NCI-H1048 (cell line): ENCODE measurements at places on chromosomes 12 and 14.

GRCh38 chr14:53032838-53033390 is 82.1 kb upstream of the FERMT2 start:
- DNase-seq, result no peak

- DNase-seq, result no peak
Observed at GRCh38 chr12:126506426-126507182, 1441.4 kb downstream of the AACS start.

GRCh38 chr12:129659961-129660622 is 243.7 kb downstream of the TMEM132D start:
- no peak for DNase-seq

GRCh38 chr12:18428416-18428815 is 167.1 kb downstream of the PIK3C2G start:
- no peak for DNase-seq

GRCh38 chr12:105581420-105581819 is 250.9 kb downstream of the C12orf75 start:
- DNase-seq, result no peak

DNA sequence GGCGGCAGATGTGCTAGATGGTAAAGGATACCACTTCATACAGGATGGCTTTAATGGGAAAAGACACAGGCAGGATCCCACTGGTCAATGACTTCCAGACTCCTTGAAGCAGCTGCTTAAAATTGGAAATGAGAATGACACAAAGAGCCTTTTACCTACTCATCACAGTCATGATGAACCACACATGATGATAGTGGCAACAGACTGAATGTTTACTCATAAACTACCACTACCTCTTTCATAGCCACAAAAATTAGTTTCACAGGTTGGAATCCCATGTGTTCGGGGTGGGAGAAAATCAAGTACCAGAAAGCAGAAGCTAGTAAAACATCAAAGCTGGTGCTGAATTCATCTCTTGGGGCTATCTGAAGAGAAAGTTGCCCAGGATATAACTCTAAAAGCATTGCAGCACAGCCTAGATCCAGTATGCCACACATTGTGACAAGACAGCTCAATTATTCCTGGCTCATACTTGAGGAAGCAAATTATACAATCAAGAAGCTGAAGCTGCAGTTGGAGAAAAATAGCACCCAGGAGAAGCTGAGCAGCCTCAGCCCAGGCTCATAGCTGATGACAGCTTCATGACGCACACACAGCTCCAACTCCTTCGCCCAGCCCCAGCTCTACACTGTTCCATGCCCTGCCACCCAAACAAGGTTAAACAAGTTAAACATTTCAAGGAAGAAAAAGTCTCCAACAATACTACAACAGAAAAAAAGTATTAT is 29.0 kb upstream of the C12orf50 start:
- no peak for DNase-seq

- no peak for DNase-seq
Observed at GRCh38 chr14:40240245-40240859, 808.1 kb upstream of the FBXO33 start.

DNA sequence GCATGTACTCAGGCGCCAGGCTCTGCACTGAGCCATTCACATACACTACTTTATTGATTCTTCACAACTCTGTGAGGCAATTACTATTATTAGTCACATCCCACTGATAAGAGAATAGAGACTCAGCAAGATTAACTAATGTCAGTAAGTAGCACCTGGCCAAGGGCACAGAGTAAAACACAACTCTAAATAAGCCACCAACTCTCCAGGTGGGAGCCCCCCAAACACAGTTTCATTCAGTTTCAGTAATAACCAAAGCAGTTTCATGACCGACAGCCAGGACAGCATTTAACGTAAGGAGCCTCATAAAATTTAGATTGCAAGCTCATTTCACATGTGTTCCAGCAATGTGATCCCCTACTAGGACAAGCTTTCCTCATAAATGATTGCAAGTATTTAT is 323.1 kb upstream of the CCDC196 start:
- no peak for DNase-seq

- DNase-seq, result no peak
Observed at GRCh38 chr14:38623661-38624060, 367.8 kb upstream of the CLEC14A start.

- DNase-seq, result no peak
Observed at GRCh38 chr12:3622822-3623690, 129.9 kb downstream of the CRACR2A start.
